ENCODE measurements at places on chromosomes 1 and 21. TPM values are rescaled to one million over a fixed set of nuclear protein-coding genes. Genes with fewer than 3 reads are reported as not detected.

ADAM30 gene
- not detected for total RNA-seq

FCRL5 gene
- 0.32 TPM for total RNA-seq

KCNA2 gene
- 1.9 TPM for total RNA-seq

RAD54L gene
- 1.4 TPM for total RNA-seq

DNA sequence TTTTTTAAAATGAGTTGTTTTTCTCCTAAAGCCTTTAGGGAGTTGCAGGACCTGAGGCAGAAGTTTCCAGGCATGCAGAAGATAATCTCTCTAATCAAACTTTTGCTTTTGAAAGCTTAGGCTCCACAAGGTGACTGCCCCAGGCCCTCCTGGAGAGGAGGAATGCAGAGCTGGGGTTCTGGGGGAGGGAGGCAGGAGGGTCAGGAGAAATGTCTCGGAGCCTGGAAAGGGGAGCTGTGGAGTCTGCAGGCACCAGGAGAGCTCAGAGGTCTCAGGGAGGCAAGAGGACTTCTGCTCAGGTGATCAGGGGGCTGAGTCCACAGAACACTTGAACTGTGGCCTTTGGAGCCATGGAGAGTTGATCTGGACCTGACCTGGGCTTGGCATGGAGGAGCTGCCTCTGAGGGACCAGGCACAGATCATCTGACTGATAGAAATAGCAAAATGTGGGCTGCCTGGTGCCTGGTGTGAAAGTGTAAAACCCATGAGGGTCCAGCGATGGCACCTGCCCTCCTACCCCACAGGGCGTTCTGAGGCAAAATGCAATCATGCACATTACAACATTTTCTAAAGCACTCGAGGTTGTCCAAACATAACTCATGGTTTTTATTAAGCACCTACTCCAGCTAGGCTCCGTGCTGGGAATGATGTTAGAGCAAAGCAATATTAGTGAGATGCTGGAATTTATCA, 10.0 kb upstream of the ABCG1 start:
- no peak for DNase-seq

DNA sequence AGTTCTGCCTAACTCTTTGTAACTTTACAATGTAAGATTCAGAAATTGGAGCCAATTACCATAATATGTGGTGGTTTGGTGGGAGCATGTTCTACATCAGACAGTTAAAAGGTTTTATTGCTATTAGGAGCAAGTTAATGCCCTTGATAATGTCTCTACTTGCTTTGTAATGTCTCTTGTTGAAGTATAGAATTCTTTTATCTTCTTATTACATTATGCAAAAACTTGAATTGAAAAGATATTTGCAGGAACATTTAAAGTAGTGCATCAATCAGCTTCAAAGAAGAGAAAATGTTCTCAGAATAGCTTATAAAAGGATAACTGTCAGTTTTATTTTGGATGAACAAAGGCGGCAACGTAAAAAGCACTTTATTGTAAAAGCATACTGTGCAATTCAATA, 77.8 kb downstream of the RWDD3 start:
- DNase-seq, result no peak

DNA sequence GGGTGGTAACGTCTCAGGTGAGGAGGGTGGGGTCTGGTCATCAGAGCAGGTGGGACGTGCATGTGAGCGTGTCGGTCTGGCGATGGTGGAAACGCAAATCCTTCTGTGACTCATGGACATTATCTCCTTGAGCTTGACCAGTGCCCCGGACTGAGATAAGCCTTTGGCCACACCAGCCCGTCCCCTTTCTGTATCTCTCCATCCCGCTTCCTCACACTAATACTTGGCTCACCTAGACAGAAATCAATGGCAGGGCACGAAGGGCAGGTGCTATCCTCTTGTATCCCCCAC, 7.9 kb upstream of the AQP10 start:
- DNase-seq, result no peak

GRCh38 chr1:64378826-64379225, 91.1 kb upstream of the CACHD1 start:
- no peak for DNase-seq

DNA sequence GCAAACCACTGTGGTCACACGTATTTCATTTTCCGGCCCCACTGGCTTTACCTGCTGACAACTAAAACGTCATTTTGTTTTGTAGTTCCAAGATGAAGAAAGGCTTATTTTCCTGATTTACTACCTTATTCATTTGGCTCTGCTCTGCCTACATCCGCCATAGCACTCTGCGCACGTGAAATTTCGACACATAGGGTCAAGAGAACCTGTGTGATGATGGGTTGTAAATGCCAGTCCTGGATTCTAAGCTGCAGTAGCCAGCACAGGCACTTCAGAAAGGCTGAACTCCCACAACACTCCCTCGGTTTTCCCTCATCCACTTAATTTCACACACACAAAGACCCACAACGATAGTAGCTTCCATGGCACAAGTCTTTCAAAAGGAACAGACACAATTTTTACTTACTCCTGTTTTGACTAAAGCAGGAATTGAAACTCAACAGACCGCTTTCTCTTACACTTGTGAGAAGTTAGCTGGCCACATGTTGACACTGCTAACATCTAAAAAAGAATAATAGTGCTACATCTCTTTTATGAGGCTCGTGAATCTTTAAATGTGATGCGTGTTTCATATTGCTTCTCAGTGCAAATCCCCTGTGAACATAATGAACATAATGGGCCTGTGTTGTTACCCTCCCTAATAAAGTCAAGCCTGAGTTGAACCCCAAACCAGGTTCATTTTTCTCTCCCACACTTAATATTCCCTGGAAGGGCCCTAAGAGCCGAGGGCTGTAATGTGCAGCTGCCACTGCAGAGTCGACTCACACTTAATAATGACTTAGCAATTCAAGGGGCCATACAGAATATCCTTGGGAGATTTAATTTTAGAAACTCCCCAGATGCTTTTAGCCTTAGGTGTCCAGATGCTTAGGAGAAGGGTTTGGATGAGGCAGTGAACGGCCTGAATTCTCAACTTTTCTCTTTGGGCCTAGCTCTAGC, 1.5 kb upstream of the RUNX1 start:
- no peak for DNase-seq

DNA sequence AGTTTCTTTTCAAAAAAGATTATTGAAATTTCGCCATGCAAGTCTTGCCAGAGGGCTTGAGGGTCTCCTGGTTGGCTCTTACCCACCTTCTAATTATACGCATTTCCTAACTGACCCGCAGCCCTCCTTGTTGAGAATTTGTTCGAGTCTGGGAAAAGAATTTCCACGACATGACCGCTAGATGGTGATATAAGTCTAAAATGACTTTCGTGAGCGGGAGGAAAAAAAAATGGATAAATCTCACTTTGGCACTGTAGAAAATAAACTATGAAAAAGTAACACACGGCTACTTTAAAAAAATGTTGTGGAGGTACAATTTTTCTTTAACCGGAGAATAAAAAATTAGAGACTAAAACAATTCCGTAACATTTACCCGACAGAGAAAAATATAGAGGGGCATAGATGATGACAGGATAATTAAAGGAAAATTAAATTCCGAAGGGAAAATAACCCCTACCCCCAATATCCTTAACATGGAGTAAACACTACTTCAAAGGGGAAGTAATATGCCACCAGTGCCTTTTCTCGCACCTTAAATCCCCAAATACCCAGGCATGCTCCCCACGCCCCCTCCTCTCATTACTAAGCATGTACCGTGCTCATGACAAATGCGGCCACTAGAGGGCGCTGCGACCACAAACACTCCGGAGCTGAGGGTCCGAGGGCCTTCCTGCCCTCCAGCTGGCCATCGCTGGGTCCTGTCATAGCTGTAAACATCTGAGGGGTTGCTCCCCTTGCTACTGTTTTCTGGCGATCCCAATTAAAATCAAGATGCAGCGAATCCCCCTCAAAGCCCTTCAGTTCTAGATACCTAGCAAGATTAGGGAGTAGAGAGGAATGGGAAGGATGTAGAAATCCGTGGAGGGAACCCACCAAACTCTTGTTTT, 266.9 kb downstream of the ASTN1 start:
- peak; percentile 80 for DNase-seq

DNA sequence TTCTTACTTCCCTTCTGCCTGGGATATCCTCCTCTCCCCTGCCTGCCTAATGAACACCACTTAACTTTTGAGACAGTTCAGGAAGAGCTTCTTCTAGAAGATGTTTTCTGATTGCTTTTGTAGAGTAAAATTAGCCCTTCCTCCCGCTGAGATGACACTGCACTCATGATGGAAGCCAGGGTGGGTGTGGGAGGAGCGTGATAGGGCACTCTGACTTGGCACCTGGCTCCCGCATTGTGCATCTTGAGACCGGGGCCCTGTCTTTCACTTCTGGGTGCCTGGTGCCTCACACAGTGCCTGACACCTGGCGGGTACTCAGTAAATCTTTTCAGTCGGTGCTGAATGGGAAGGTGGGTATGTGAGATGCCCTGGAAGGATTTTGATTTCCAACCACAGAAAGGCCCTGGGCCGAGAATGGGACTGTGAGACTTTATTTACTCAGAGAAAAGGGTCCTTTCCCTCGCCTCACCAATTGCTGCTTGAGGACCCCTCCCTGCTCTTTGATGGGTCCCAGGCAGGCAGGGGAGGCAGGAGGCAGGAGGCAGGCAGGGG, 6.8 kb downstream of the THEM5 start:
- DNase-seq, result no peak

GRCh38 chr1:14238472-14239307, 359.8 kb upstream of the KAZN start:
- DNase-seq, result no peak

DNA sequence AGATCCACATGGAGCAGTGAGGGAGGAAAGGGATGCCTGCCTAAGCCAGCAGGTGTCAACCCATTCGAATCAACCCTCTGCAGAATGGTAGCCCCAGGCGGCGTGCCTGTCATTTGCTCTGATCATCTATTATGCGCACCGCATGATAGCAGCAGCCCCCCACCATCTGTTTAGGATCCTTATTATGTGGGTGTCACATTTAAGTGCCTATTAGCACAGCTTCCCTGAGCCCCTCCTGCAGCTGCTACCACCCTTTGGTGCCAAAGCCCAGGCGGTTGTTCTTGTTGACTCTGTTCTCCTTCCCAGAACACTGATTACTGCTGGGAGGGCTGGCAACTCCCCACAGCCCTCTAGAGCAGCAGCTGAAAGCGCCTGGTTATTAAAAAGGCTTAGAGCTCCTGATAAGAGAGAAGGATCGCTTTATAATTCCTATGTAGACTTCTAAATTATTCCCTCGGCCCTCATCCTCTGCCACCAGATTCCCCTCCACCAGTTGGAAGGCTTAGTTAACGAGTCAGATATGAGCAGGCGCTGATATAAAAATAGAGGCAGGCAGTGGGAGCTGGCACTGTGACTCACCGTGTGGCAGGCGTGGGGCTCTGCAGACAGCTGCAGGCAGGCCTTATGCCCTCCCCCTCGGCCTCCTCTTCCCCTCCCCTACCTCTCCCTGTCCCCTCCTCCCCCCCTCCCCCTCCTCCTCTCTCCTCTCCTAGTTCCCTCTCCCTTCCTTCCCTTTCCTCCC, 23.0 kb downstream of the ACTA1 start:
- DNase-seq, result no peak

DNA sequence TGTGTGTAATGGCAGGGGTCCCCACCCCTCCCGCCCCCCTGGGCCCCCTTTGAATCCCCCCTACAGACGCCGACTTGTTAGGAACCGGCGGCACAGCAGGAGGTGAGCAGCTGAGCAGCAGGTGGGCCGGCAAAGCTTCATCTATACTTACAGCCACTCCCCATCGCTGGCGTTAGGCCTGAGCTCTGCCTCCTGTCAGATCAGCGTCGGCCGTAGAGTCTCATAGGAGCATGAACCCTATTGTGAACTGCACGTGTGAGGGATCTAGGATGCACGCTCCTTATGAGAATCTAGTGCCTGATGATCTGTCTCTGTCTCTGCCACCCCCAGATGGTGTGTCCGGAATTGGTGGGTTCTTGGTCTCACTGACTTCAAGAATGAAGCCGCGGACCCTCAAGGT, 14.9 kb upstream of the VPS26C start:
- DNase-seq, result no peak

DNA sequence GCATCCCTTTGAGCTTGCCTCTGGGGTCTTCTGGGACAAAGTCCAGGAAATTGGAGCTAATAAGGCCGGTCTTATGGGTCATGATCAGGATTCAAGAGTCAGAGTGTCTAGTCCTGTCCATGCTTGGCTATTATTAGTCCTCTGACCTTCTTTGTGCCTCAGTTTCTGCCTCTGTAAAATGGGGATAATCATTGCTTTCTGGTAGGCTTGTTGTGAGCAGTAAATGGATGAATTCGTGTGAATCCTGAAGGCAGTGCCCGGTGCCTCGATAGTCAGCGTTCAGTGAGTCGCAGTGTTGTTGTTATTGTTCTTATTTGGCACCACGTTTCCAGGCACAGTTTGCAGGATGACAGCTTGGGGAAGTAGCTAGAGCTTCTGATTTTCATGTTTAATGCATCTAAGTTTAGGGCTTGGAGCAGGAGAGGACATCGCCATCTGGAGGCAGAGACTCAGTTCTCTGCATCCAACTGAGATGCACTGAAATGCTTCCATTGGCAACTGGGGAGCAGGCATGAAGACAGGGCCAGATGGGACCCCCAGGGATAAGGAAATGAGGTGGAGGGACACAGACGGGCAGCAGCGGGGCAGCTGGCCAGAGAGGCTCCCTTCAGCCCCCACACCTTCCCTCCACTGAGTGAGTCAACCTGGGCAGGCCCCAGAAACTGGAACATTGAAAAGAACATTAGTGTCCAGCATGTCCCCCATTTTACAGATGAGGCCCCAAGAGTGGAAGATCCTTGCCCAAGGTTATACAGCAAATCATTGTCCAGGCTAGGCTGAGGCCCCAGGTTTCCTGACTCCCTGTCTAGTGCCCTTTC, 160.3 kb downstream of the PTPRU start:
- DNase-seq, result no peak

- no peak for DNase-seq
Observed at GRCh38 chr21:27580276-27580675, 613.4 kb upstream of the ADAMTS5 start.

DNA sequence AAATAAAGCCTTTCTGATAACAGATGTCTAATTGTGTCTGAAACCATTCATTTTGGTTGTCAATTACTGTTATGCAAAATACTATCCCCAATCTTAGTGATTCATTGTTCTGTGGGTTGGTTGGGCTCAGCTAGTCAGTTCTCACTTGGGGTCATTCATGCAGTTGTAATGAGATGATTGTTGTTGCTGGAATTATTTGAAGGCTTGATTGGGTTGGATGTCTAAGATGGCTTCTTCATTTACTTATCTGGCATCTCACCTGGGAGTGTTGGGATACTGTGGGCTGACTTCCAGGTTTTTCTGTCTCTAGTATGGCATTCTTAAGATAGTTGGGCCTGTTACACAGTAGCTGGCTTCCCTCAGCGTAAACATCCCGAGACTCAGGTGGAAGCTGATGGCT, 217.8 kb upstream of the B3GALT2 start:
- DNase-seq, result no peak

DNA sequence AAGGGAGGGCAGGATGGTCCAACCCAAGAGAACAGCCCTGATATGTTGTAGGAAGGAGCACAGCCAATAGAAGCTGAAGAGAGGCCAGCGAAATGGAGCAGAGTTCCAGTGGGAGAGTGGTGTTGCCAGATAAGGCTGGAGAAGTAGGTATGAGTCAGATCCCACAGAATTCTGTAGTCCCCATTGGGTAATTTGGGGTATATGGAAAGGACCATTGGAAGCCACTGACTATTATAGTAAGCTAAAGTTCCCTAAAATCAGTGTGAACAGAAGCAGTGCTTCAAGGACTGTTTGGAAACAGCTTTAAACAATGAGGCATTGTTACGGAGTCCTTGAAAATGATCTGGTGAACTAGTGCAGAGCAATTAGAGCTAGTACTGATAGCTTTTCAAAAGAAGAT, 63.0 kb downstream of the DISP1 start:
- no peak for DNase-seq

GRCh38 chr1:61455400-61455799, 269.5 kb downstream of the TM2D1 start:
- DNase-seq, result no peak

Data from omental fat pad (tissue), 4 donors.